ENCODE measurements at places on chromosomes 2 and 18.

DNA sequence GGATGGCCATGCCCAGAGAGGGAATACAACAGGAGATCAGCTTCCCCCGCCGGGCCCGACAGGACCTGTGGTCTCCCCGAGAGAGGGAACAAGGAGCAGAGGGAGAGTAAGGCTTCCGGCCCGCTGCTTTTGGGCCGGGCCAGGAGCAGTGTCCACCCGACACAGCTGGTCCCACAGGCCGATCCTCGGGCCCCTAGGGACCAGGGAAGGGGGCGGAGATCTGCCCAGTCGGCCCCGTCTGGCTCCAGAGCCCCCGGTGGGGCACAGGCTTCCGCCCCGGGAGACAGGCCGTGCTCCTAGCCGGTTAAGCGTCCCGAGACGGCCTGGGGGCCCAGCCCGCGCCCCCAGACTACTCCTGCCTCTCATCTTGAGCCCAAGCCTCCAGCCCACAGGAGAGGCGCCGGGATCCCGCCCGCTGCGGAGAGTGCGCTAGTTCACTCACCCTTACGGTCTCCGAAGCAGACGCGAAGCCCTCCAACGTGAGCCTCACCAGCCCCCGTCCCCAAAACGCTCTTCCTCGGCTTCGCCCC lies at the start of gene MCFD2:
Gene MCFD2, minus strand, starts transcription at position 526 of the 530 bp plus-strand sequence. CDS start 6,635 bp downstream, outside the sequence.
- DNase-seq, result no peak

GRCh38 chr18:74806073-74806472 lies 208.4 kb downstream of the ZNF407 start:
- no peak for DNase-seq

GRCh38 chr2:219578811-219579613 lies 6.9 kb downstream of the INHA start:
- no peak for DNase-seq

GRCh38 chr18:35923939-35924684 lies 48.4 kb upstream of the RMP24 start:
- no peak for DNase-seq

GRCh38 chr2:68689553-68690537 lies 44.8 kb upstream of the ARHGAP25 start:
- no peak for DNase-seq

- DNase-seq, result no peak
These were observed 459.8 kb upstream of the SLC14A2 start for GRCh38 chr18:45155526-45155925.

DNA sequence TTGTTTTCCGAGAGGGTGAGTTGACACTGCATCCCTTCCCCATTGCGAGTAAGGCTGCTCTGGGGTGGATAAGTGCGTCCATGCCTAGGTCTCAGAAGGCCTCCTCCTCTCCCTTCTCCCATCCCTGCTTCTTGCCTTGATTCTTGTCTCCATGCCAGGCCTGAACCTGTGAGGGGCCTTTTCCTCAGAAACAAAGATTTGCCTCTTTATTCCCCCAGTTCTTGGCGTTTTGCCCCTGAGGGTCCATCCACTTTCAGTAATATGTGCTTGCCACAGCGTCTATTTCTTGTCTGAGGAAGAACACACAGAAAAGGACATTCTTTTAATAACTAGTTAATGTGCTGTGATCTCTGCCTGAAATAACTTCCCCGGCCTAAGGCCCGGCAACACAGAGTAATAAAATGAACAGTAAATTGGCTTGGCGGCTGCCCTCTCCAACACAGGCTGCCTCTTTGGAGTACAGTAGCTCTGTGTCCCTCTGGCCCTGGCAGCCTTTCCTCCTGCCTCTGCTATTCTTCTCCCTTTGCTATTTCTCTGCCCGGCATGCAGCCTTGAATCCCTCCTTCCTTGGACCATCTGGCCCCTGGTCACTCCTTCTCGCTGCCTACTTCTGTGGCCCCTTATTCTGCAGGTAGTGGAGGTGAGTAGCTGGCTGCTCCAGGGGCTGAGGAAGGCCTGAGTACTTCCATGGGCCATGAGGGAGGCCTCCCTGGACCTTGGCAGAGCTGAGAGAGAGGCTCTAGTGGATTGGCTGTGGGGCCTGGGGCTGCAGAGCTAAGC lies 4.4 kb downstream of the EHD3 start:
- DNase-seq, result no peak

DNA sequence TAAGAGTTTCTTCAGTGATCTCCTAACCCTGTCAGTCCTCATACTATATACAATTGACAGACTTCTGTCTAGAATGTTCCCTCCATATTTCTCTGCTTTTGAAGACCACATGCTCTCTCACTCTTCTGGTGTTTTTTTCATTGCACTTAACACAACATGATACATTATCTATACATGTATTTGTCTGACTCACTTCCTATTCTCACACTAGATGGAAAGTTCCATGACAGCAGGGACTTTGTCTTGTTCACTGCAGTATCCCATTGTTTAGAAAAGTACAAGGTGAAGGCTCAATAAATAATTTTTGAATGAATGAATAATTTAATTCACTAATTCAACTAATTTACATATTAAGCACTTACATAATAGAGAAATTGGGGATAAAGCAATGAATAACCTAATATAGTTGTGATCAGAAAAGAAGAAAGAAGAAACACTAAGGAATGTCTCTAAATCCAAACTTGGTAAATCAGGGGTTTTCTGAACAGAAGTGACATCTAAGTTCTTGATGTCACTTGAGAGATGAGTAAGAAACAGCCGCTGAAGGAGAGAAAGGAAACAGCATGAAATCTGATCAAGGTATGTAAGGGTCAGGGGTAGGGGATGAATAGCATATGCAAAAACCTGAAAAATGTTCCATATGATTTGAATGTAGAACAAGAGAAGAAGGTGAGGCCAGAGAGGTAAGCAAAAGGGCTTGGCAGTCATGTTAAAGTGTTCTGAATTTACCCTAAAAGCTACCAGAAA lies 42.4 kb downstream of the MBD2 start:
- no peak for DNase-seq

DNA sequence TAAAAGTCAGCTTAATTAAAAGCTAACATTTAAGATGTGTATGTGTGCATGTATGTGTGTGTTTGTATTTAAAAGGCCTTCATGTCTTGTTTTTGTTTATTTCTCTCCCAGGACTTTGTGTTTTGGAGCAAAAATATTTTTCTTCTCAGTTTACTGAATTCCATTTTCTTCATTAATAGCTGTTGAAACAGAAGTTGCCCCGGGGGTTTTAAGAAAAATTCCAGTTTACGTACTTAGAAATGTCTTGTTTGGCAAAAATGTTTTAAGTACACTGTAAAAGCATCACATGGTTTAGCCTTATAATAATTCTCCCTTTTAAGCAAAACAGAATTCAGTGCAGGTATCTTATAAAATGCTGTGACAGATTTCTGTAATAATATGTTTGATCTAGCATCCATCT lies 1233.0 kb upstream of the NRXN1 start:
- DNase-seq, result no peak

DNA sequence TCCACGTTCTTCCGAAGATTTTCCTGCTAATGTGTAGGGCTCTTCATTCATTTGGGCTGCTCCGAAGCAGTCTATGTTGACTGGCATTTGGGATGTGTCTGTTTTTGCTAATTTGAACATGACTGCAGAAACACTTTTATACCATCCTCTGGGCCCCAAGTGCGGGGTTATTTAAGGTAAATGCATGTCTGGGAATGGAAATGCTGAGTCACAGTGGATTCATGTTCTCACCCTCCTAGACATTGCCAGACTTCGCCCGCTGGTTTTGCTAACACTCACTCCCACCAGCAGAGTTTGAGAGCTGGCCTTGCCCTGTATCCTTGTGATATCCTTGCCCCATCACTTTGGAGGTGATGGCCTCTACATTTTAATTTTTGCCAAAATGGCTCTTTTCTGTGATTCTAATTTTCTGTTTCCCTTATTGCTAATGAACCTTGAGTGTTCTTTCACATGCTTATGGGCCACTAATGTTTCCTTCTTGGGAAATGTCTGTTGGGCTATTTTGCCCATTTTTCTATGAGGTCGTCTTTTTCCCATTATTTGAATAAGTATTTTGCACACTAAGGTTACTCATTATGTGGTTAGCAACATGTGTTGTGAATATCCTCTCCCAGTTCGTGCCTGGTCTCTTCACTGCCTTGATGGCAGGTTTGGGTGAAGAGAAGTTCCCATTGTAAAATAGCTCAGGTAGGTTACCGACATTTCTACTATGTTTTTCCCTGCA lies 204.1 kb downstream of the GLI2 start:
- DNase-seq, result no peak

- no peak for DNase-seq
These were observed 72.9 kb downstream of the CCBE1 start for GRCh38 chr18:59624369-59624765.

GRCh38 chr2:196988639-196989038 lies 62.1 kb upstream of the PGAP1 start:
- no peak for DNase-seq

GRCh38 chr2:112614201-112614840 lies 29.9 kb downstream of the CHCHD5 start:
- DNase-seq, result no peak

DNA sequence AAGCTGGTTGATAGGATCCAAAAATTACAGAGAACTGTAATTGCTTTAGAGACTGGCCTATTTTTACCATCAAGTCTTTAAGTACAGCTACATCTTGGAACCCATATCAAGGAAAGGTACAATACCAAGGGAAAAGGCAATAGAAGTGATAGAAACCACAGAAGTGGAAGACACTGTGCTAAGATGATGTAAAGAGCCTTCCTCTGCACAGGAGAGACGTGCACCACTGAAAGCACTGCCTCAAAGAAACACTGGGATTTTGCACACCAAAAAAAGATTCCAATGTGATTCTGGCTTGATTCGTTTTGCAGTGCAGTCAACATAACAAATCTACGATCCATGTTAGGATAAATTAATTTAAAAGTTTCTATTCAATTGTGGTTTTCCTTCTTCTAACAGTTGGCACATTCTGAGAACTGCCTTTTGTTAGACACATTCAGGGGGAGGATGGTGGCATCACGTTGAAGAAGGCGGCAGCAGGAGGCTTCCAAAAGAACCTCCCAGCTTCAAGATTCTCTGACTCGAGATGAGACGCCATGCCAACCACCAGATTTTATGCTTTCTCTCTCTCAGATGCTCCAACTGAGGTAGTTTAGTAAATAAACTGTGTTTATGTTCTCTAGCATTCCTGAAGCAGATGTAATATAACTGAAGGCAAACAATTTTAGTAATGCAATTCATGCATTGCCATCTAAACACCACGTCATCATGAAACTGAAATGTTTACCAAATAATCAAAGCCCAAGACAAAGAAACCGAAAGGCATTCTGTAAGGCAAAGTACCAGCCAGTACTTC lies 102.9 kb downstream of the BCL2 start:
- no peak for DNase-seq

- DNase-seq, result no peak
These were observed 54.0 kb upstream of the RNU4ATAC start for GRCh38 chr2:121476684-121477083.

GRCh38 chr2:85002534-85002933 lies 31.6 kb downstream of the KCMF1 start:
- no peak for DNase-seq

- no peak for DNase-seq
These were observed 107.2 kb upstream of the UBE2E3 start for GRCh38 chr2:180873219-180873618.

- no peak for DNase-seq
These were observed at the start of gene GNLY for GRCh38 chr2:85694052-85695025. TSS of gene GNLY (plus strand) at chr2:85694358. CDS start at chr2:85694419, 61 bp downstream.

DNA sequence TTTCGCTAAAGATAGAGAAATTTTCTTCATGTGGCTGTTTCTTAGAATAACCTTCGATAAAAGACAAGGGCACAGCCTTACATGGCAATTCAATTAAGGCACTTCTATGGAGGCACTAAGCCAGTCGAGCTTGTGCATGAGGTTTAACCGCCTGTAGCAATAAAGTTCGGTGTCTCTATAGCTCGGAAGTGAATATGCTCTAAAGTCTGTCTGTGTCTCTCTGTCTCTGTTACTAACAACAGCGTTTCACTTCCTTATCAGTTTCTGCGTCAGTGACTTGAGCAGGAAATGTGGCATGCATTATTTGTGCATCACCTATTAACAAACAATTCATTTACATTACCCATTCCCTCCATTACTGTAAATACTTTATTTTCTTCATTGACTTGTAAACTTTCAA lies 365.1 kb upstream of the NETO1 start:
- DNase-seq, result no peak

- no peak for DNase-seq
These were observed 91.3 kb downstream of the DPP4 start for GRCh38 chr2:161982548-161983330.

DNA sequence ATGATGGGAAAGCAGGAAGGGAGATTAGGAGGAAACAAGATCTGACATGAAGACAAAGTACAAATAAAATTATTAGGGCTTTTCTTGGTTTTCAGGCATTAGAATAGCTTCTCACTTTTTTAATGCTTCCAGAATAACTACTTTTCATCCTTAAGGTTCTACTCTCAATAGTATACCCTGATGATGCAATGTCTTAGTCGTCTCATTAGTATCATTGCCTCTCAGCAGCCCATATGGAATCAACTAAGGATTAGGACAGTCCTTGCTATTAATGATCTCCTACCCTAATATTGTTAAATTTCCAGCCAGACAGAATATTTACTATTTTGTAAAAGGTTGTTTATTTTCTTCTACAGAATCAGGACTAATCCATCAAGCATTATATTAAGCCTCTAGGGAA lies 55.9 kb downstream of the RELCH start:
- no peak for DNase-seq

- DNase-seq, result no peak
These were observed 50.2 kb downstream of the WDFY1 start for GRCh38 chr2:223894968-223895367.

GRCh38 chr2:6297238-6297637 lies 568.5 kb downstream of the CMPK2 start:
- DNase-seq, result no peak

GRCh38 chr2:98089941-98090340 lies 3.0 kb downstream of the VWA3B start:
- no peak for DNase-seq

DNA sequence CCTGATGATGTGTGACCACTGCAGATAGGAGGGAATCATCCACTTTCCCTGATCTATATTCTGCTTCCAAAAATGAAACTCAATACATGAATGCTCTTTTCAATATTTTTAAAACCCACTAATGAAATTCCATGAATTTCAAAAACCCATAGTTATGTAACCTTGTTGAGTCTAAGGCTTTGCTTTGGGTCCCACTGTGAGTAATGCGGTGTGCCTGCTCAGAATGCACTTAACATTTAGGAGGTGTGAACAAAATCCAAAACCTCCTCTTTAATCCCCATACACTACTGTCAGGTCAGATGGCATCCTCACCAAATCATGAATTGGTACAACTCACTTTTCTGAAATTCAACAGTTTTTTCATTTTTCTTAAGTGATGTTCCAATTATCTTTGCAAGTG lies 50.4 kb downstream of the CCDC93 start:
- DNase-seq, result no peak

GRCh38 chr2:11553661-11554398 lies 20.0 kb downstream of the GREB1 start:
- no peak for DNase-seq

GRCh38 chr2:15300624-15301573 lies 260.2 kb downstream of the NBAS start:
- no peak for DNase-seq

GRCh38 chr18:5214583-5215351 lies 17.7 kb upstream of the AKAIN1 start:
- no peak for DNase-seq
